ENCODE measurements at places on chromosomes 3 and 15. TPM values are rescaled to one million over a fixed set of nuclear protein-coding genes. Genes with fewer than 3 reads are reported as not detected.

DNA sequence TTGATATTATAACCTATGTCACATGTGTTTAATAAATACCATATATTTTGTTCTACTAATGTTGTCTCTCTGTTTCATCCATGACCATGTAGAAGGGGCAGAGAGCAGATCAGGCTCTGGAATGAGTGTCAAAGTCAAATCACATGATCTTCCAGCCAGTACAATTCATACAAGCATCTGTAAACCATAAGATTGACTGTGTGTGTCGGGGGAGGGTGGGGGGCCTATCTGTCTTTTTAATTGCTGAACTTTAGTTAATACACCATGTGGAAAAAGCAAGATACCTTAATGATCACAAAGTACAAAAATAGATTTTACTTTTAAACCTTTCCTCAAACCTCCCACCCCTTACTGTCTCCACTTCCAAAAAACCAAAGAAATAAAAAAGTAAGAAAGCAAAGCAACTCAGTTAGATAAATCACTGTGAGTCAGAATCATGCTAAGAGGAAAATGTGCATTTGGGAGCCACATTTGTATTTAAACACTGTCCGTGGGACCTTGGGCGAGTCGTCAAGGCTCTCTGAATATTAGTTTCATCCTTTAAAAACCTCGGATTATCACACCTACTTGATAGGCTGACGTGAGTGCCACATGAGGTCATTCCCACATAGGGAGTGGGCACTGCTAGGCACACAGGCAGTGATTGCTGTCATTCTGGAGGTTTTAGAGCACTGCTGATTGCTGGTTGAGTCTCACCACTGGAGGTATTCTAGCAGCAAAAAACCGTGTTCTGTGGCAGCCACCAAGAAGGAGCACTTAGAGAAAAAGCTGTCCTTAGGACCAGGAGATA lies 21.0 kb upstream of the POLR2M start:
- no peak for DNase-seq

The MUC20 gene
- total RNA-seq: 3.9 TPM

The RTP2 gene
- total RNA-seq: not detected

GRCh38 chr15:81411051-81411450 lies 37.0 kb upstream of the TMC3 start:
- no peak for DNase-seq

DNA sequence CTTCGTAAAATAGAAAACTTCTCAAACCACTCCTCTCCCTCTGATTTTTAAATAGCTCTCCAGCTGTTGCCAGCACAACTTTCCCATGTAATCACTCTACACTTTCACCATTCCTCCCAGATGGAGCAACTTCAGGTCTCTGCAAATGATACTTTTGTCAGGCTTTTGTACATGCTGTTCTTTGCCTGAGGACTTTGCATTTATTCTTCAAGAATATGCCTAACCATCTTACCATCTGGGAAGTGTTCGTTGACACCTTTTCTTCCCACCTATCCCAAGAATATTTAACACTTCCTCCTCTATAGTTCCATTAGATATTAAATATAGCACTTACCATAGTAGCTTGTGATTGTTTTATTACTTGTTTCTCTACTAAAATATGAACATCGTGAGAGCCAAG lies 703.7 kb downstream of the CADM2 start:
- no peak for DNase-seq

DNA sequence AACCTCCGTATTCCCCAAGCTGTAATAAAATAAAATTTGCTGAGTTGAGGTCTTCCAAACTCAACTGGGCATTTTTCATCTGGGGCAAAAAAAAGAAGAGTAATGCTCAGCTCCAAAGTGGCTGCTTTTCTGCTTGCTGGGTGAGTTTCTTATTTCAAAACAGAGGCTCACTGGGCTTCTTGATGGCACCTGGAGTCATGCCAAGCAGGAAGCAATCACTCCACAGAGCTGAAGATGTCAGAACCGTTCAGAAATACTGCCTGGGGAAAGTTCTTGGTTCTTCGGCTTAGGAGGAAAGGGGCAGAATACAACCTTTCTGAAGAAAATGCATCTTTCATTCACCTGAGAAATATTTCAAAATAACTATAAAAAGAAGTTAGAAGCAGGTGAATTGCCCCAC lies 4.1 kb downstream of the CCR9 start:
- DNase-seq: peak; percentile 70

GRCh38 chr15:56468401-56468800 lies 3.5 kb upstream of the MNS1 start:
- no peak for DNase-seq

- DNase-seq: no peak
These were observed 61.0 kb downstream of the ZBBX start for GRCh38 chr3:167318996-167319615.

GRCh38 chr3:108011616-108012015 lies 79.2 kb downstream of the CD47 start:
- no peak for DNase-seq

- DNase-seq: no peak
These were observed 199.6 kb upstream of the LYSMD4 start for GRCh38 chr15:99932676-99933402.

DNA sequence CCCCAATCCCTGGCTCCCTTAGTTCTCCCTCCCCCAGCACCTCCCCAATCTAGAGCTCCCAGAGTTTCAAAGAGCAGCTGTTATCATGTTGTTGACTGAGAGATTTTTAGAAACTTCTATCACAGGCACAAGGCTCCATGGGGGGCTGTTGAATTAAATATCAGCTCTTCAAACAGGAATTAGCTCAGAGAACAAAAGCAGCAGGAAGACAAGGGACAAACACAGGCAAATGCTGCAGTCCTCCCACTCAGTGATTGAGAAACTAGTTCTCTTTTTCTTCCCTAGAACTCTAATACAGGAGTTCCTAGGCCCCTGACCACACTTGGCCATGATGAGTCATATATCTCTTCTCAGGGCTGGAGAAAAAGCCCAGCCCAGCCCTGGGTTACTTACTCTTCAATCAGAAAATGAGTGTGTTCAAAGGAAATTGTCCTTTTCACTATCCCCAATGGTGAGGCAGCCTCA lies 262.1 kb downstream of the IGSF11 start:
- no peak for DNase-seq

- DNase-seq: no peak
These were observed 38.1 kb downstream of the SLCO2A1 start for GRCh38 chr3:133991637-133992036.

The CASR gene
- 0.03 TPM for total RNA-seq

DNA sequence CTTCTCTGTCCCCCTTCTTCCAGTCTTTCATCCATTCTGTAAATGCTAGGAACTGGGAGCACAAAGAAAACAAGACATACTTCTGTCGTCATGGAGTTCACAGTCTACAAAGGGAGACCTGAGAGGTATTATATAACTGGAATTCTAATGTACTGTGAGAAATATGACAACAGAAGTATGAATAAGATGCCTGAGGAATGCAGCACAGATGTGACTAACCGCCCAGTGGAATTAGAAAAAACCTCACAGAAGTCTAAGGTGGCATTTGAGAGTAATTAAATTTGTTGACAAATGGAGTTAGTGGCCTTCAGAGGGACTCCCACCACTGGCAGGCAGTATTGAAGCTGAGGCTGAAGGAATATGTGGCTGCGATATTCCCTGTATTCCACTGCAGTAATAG lies 168.5 kb upstream of the FAM3D start:
- DNase-seq: no peak

DNA sequence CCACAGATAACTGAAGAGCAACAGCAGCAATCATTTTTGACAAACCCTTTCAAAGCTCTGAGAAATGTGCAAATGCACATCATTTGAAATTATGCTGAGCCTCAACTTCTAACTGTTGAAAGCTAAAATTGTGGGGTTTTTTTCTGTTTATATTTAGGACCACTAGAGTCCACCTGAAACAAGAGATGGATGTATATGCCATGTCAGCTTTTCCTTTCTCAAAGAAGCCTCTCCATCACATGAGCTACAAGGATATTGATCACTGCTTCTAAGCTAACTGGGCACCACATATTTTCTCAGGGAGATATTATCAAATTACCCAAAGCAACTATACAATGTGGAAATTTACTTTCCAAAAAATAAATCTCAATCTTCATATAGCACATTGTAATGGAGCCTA lies 498.6 kb upstream of the ZNF385D start:
- DNase-seq: no peak

- DNase-seq: peak; percentile 57
These were observed 35.3 kb downstream of the CAPN7 start for GRCh38 chr3:15241341-15241740.

DNA sequence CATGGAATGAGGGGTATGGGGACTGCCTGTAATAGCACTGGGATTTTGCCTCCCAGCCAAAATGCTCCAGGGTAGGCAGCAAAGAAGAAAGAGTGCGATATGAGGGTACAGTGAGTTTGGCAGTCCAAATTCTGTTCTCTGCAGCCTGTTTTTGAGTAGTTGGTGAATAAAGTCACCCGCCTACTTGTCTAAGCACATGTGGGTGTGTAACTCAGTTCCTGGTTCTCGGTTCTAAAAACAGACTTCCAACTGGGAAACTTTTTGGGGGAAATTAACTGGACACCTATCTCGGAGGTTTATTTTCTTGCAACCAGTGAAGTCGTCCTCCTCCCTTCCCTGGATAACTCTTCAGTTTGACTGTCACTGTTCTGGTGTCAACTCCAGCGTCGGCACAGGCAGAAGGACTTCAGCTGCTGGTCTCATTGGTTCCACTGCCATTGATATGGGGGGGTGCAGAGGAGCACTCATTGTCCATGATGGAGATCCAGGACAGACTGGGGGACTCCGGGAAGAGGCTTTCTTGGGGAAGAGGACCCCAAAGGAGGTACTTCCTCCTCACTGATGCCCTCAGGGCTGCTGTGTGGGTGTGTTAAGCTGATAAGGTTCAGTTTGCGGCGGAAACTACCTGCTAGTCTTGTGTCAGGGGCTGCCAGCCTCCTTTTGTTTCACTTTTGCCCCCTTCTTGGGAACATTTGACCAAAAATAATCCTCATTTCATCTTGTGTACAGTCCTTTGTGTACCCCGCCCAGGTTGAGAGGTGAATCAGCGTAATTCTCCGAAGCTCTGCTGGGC lies 13.2 kb downstream of the GHRL start:
- DNase-seq: no peak

DNA sequence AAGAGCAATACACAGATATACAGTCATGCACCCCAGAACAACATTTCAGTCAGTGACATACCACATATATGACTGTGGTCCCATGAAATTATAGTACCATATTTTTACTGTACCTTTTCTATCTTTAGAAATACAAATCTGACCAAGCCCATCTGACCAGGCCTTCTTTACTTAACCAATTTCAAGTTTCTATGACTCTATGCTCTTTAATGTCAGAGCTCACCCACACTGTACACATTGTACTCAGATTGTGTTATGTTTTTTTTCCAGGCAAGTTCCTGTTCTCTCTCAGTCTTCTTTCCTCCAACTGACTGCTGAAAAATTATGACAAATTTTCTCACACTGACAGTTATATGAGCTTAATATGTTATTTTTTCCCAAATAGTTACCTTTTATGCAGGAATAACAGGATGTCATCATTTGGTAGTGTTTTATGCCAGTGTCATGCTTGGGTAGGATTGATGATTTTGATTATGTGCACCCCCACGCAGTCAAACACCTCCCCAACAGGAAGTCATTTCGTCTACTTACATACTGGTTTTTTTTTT lies 8.0 kb upstream of the CBLB start:
- no peak for DNase-seq

The CLDN18 gene
- total RNA-seq: not detected

The SLC35G2 gene
- total RNA-seq: 0.14 TPM

DNA sequence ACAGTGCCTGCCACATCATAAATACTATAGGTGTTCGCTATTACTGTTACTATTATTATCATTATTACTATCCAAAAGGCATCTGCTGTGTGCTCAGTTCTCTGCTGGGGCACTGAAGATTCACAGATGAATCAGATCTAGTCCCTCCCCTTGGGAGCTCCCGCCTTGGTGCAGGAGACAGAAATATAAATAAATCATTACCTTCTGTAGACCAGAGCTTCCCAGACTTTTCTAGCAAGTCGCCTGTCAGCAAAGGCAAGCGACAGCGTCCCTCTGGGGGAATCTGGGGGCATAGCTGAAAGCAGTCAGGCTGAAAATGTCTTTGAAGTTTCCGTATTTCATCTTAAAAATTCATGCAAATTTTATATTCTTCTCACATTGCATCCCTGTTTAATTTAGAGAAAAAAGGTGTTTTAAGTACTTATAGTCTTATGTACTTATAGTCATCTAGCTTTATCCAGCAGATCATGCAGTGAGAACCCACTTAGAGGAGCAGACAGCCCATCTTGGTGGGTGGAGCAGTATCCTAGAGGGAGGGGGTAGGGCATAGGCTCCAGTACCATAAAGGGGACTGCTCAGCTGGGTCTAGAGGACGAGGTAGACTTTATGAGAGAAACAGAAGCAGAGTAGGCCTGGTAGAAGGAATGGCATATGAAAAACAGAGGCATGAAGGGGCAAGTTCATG lies 10.4 kb upstream of the BRPF1 start:
- DNase-seq: no peak

- no peak for DNase-seq
These were observed 140.3 kb downstream of the RPLP1 start for GRCh38 chr15:69592954-69593353.

The PRR20G gene
- not detected for total RNA-seq

DNA sequence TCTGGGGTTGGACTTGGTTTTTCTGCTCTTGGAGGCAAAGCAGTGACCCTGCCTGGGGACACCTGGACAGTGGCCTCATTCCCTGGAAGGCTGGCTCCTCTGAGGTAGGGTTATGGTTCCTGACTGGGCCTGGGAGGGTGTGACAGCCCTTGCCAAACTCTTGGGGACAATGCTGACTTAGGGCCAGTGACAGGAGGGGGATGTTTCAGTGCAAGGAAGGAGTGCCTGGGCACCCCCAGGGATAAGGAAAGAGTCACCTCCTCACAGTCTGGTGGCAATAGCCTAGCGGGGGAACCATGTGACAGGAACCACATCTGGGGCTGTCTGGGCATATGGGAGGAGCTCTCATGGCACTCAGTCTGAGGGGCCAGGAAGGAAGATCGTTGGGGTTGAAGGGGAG lies 91.8 kb downstream of the ABHD5 start:
- no peak for DNase-seq

DNA sequence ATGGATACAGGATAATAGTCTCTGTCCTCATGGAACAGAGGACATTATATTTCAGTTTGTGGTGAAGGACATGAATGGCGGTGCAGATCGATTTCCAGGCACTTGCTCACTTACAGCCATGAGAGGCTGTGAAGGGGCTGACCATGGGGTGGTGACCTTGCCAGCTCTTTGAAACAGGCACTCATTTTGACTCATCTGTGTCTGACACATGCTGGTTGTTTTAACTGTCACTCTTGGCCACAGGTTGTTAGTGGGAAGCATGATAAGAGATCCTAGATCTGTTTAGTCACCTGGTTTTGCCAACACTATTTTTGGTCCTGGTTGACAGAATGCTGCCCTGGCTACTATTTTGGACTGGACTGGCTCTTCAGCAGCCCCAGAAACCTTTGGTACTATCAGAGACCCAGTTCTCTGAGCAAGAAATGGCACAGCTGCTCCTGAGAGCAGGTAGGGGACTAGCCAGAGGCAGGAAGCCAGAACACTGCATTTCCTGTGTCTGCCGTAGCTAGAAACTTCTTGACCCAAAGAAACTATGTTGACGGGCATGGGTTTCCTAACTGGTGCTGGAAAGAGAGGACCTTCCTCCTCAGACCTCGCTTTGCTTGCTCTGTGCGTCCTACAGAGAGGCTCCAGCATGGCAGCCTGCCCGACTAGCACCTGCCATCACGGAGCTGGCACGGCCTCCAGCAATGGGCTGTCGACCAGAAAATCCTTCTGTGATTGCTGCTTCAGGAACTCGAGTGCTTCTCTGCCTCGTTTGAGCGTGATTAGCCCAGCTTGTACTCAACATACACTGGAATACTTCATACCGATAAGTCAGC lies 6.3 kb downstream of the PXYLP1 start:
- DNase-seq: peak; percentile 21

All from CD4-positive, alpha-beta T cell (primary cell).